ENCODE measurements at places on chromosomes 7 and 10. TPM values are rescaled to one million over a fixed set of nuclear protein-coding genes. Genes with fewer than 3 reads are reported as not detected.

HYAL4 gene
- total RNA-seq, result not detected

DNA sequence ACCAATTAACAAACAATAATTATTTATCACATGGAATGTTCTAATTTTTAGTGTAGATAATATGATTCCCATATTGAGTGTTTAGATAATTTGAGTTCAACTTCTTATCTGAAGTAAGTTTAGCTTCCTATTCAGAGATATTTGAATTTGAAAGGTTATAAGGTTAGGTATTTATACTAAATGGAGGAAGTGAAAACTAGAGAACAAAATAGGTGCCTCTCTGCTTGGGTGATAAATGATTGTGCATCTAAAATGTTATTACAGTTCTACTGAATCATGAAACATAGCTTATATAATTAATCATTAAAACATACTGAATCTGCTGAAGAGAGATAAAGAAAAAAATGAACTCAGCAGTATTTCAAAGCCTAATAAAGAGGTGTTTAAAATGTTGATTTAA is 1174.3 kb downstream of the XPNPEP1 start:
- no peak for DNase-seq

DNA sequence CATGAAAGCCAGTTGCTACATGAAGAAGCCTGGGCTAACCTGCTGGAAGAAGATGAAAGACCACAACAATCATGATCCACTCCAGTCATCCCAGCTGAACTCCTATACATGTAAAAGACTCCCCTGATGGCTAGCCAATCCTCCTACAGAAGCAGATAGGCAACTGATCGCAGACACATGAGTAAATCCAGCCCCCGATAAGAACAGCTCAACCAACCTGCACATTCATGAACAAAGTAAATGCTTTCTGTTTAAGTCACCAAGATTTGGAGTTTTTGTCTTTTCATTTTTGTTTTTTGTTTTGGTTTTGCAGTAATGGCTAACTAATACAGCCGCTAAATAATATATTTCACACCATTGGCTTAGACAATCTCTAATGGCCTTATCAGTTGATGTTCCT is 53.7 kb downstream of the PRLHR start:
- DNase-seq, result no peak

LOXL4 gene
- total RNA-seq, result not detected

- no peak for DNase-seq
These were observed 260.8 kb downstream of the SNX13 start for GRCh38 chr7:17679458-17679857.

CYP26C1 gene
- total RNA-seq, result not detected

DNA sequence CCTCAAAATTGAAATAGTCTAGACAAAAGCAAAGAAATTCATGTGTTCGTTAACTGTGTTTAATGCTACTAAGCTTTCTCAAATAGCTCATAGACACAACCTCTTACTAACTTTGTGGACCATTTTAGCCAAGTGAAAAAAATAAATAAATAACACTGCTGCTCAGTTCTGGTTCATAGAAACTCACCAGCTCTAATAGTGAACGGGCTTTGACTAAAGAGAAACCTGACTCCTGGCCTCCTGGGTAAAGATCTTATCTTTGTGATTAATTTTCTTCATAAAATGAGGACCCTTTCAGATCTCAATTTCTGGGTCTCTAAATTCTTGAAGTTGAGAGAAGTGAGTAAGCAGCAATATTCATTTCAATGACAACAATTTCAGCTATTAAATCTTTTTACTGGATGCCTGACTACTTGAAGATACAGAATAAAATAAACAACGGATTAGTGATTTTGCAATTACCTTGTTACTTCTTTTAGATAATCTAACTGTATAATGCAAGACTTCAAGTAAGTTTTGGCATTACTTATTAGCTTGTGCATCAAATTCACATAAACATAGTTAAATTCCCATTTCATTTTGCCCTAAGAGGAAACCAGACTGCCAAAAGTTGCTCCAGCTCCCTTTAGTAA is 3.1 kb downstream of the CADPS2 start:
- DNase-seq, result peak; percentile 53

DNA sequence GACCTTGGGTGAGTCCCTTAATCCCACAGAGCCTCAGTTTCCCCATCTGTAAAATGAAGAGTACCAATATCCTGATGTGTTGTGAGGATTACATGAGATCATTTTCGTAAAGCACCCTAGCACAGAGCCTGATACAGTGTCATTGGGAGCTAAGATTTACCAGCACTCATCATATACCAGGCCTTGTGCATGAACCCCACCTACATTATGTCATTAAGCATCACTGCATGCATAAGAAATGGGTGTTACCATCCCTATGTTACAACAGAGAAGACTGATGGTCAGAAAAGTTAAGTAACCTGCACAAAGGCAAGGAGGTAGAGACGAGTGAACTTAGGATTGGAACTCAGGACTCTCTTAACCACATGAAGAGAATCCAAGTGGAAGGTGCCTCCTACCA is 290.6 kb downstream of the KCNMA1 start:
- DNase-seq, result no peak

GRCh38 chr10:75388082-75388481 is 13.5 kb downstream of the ZNF503 start:
- no peak for DNase-seq

AVPI1 gene
- 19.1 TPM for total RNA-seq

- no peak for DNase-seq
These were observed 507.3 kb upstream of the AUTS2 start for GRCh38 chr7:69090936-69091335.

DNA sequence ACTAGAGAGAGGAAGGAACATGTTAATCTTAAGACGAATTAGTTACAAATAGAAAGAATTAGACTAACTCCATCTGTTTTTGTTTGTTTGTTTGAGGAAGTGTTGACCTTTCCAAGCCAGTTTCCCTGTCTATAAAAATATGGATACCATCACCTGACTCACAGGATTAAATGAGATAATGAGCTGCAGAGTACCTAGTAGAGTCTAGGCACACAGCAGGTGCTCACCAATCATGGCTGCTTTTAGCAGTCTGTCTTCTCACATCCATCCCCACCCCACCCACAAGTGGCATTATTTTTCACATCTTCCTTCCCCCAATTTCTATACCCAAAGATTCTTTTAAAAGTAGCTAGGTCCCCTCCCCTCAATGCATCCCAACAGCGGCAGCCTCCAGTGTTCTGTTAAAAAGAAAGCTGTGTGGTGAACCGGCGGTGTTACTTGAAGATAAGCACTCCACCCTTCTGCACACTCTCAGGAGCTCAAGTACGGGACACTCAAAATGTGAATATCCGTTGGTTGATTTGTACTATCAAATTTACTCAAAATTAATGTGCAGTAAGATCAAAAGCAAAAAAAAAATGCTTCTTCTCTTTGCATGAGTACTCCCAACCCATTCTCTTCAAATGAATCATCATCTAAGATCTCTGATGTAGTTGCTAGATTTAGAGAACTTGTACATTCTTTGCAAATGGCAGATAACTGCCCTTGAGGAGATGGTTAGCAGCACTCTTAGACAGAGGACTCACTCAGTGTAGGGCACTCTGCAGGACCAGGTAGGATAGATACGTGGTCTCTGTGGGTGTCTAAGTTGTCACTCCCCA is 145.4 kb upstream of the ASAH2 start:
- no peak for DNase-seq

- DNase-seq, result peak; percentile 87
These were observed 25.0 kb downstream of the ZNF487 start for GRCh38 chr10:43461950-43462349.

DNA sequence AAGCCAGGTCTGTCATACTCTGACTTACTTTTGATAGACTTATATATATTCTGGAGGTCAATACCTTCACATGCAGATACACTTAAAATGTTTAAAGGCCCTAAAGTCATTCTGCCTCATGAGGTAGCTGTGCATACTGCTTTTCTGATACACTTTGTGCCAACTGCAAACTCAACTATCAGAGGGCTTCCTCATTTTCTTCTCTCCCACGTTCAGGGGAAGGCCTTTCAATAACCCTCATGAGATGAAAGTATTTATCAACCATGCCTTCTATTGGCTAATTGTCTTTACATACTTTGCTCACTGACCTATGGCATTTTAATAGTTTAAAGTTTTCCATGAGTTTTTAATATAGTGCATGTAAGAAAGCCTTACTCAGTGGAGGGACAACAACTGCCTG is 112.7 kb upstream of the AMPH start:
- no peak for DNase-seq

- DNase-seq, result no peak
These were observed 12.0 kb downstream of the FXYD4 start for GRCh38 chr10:43383204-43383971.

DNA sequence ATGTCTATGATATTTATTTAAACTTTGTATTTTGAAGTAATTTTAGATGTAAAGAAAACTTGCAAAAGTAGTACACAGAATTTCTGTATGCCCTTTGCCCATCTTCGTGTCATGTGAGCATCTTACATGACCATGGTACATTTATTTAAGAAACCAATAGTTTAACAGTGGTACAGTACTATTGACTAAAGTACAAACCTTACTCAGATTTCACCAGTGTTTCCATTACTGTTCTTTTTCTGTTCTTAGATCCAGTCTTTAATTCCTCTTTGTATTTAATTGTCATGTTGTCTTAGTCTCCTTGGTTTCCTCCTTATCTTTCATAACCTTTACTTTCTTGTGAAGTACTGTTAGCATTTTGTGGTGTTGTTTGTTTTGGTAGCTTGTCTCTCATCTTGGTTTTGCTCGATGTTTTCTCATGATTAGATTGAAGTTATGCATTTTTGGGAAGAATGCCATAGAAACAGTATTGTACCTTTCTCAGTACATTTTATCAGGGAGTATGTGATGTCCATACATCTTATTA is 24.1 kb downstream of the TAX1BP1 start:
- DNase-seq, result no peak

DNA sequence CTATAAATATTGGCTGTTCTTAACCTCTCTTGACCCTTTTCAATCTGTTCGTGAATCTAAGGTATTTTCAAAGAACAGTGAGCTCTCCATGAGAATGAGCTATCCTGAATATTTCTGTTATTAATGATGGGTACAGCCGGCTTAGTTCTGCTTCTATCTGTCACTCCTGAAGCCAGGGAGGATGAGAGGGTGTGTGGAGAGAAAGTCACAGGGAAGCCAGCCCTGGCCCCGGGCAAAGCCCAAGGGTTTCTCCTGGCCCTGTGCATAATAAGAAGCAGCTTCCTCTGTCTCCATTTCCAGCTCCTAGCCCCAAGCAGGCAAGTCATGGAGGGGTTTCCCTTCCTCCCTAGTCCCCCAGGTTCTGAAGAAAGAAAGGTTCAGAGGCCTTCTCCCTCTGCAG is 151.1 kb downstream of the KCNMA1 start:
- DNase-seq, result no peak

GRCh38 chr7:88647825-88648224 is 111.7 kb upstream of the ZNF804B start:
- no peak for DNase-seq

GRCh38 chr7:149048805-149049204 is 20.5 kb upstream of the PDIA4 start:
- no peak for DNase-seq

GRCh38 chr7:7761340-7761973 is 43.0 kb upstream of the RPA3 start:
- DNase-seq, result peak; percentile 26

SRI gene
- total RNA-seq, result 113 TPM

DNA sequence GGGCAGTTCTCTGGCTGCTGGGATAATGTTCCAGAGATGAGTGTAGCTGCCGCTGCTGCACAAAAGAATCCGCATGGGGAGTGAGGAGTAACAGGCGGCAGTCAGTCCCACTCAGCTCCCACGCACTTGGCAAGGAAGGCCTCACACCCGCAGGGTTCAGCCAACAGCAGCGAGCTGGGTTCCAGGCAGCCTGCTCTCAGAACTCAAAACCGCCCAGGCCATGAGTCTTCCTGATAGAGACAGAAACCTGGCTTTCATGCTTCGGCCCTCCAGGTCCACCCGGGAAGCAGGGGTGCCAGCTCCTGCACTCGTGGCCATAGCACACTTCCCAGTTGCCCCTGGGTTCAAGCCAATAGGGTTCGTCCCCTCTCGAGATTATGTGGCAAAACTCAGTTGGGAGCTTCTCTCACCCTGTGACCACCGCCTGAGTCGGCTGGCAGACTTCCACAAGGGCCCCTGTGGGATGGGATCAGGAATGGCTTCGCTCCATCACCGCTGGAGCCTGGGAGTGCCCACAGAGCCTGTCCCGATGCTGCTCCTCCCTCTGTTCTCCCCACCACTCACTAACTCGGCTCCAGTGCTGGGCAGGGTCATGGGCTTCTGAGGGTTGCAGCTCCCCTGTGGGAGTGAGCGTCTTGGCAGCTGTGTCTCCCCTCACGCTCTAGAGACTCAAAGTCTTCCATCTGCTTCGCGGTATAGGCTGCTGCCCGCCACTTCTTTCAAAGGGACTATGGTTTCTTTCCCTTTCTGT is 20.6 kb downstream of the CLRN3 start:
- no peak for DNase-seq

CALN1 gene
- not detected for total RNA-seq
